ENCODE measurements at places on chromosomes 13 and 19.

DNA sequence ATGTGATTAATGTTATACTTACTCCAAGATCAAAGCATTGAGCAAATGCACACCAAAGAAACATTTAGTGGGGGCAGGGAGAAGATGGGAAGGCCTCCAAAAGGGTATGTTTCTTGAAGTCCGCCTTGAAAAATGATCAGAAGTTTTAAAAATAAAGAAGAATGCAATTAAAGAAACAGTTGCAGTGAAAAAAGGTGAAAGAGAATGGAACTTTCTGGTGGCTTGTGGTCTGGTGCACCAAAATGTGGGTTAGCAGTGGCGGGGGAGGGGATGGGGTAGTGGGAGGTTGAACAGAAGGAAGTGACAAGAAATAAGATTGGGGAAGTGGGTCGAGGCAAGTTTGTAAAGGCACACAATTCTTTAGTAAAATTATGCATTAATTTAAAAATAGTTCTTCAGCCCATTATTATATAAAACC, 2.5 kb downstream of the LCP1 start:
- DNase-seq = no peak

DNA sequence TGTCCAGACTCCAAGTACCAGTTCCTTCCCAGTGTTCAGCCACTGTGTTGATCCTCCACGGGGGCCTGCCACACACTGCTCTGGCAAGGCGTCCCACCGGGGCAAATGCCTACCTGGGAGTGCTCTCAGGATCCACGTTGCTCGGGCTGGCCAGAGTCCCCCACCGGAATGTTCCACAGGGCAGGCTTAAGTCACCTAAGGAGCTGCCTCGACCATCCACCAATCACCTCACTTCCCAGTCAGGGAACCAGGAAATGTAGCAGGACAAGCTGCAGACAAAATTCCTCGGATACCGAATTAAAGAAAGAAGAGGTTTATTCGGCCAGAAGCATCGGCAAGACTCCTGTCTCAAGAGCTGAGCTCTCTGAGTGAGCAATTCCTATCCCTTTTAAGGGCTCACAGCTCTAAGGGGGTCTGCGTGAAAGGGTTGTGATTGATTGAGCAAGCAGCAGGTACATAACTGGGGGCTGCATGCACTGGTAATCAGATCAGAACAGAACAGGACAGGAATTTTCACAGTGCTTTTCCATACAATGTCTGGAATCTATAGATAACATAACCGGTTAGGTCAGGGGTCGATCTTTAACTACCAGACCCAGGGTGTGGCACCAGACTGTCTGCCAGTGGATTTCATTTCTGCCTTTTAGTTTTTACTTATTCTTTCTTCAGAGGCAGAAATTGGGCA, 56.9 kb upstream of the EDNRB start:
- DNase-seq = no peak

GRCh38 chr13:92074658-92075057, 676.2 kb downstream of the GPC5 start:
- DNase-seq = no peak

DNA sequence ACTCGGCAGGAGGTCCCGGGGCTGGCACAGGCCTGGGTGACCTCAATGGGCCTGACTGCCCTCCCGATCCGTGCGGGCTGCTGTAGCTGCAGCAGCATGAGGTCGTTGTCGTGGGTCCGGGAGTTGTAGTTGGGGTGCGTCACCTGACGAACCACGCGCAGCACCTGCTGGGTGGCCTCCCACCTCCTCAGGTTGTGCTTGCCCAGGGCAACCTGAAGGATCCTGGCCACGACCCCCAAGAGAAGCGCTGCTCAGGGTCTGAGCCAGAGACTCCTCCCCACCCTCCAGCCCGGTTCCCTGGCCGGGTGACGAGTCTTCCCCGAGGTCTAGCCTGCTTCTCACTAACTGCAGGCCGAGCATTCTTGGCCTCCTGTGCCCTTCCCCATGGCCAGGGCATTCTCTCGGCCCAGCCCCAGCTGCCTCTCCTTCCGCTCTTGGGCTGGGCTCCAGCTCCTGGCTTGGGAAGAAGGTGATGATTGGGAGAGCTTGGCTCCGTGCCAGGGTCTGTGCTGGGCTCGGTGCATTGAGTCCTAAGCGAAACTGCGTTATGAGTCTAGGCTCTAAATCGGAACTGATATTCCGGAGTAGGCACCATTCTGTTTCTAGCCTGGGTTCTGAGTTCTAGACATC, 3.1 kb downstream of the KLK14 start:
- DNase-seq = no peak

GRCh38 chr19:57079656-57080055, 40.1 kb upstream of the USP29 start:
- DNase-seq = no peak

- DNase-seq = no peak
Observed at GRCh38 chr19:45166723-45167252, 6.0 kb upstream of the NKPD1 start.

- no peak for DNase-seq
Observed at GRCh38 chr19:40724855-40725254, 7.9 kb downstream of the ITPKC start.
